HT1080 (cell line): ENCODE measurements at places on chromosomes 7 and 10. TPM values are rescaled to one million over a fixed set of nuclear protein-coding genes. Genes with fewer than 3 reads are reported as not detected.

The PPRC1 gene
- 31.8 and 38.3 TPM in 2 replicates for total RNA-seq

The AMPH gene
- 1.3 and 2.3 TPM in 2 replicates for total RNA-seq

The MALRD1 gene
- not detected in 2 replicates for total RNA-seq

The CFAP70 gene
- total RNA-seq = 0.03 and 0.43 TPM in 2 replicates

The CARD11 gene
- 0.17 and 0.43 TPM in 2 replicates for total RNA-seq

The PIK3AP1 gene
- total RNA-seq = 3.0 TPM in 2 replicates

The PARD3 gene
- total RNA-seq = 52.3 and 55.3 TPM in 2 replicates

The CNPY4 gene
- total RNA-seq = 11.8 and 12.0 TPM in 2 replicates

The CRHR2 gene
- not detected in 2 replicates for total RNA-seq

The SP4 gene
- 5.1 and 5.7 TPM in 2 replicates for total RNA-seq

The UCMA gene
- total RNA-seq = not detected in 2 replicates

The CALML5 gene
- 1.4 TPM in 1 of 2 replicates, not detected in the other for total RNA-seq

The SEMA3D gene
- total RNA-seq = 1.2 and 1.5 TPM in 2 replicates

The DOCK4 gene
- 36.6 and 46.6 TPM in 2 replicates for total RNA-seq

The C10orf95 gene
- total RNA-seq = 0.37 TPM in 1 of 2 replicates, not detected in the other

The SLC16A12 gene
- total RNA-seq = 0.20 and 0.26 TPM in 2 replicates

The PAX4 gene
- not detected in 2 replicates for total RNA-seq

The TEX36 gene
- total RNA-seq = 0.27 TPM in 1 of 2 replicates, not detected in the other

The CFAP43 gene
- total RNA-seq = not detected in 2 replicates

The WDFY4 gene
- 0.67 and 0.69 TPM in 2 replicates for total RNA-seq

The STEAP2 gene
- total RNA-seq = 6.7 and 8.6 TPM in 2 replicates

The MRC1 gene
- total RNA-seq = 0.03 TPM in 1 of 2 replicates, not detected in the other

The AKR1C3 gene
- total RNA-seq = 5.1 and 11.0 TPM in 2 replicates

The CDNF gene
- 0.10 and 0.77 TPM in 2 replicates for total RNA-seq

The AS3MT gene
- total RNA-seq = 0.14 TPM in 1 of 2 replicates, not detected in the other

The CLRN3 gene
- not detected in 2 replicates for total RNA-seq

The LRIT1 gene
- total RNA-seq = not detected in 2 replicates

The NPFFR1 gene
- not detected in 2 replicates for total RNA-seq

The FRMPD2 gene
- total RNA-seq = not detected in 2 replicates

The TAS2R41 gene
- not detected in 2 replicates for total RNA-seq

The SLC13A4 gene
- not detected in 2 replicates for total RNA-seq

The TMEM176A gene
- not detected in 2 replicates for total RNA-seq

The CALD1 gene
- total RNA-seq = 47.7 and 57.3 TPM in 2 replicates

The FMC1 gene
- total RNA-seq = 8.1 and 13.1 TPM in 2 replicates

The IL2RA gene
- total RNA-seq = not detected in 2 replicates

The CDK1 gene
- total RNA-seq = 103 and 104 TPM in 2 replicates

The ADCYAP1R1 gene
- 0.14 and 1.4 TPM in 2 replicates for total RNA-seq

The CYP3A7 gene
- 0.32 and 0.50 TPM in 2 replicates for total RNA-seq

The TCAF2 gene
- total RNA-seq = 3.1 and 3.3 TPM in 2 replicates

The XRCC2 gene
- total RNA-seq = 10.5 and 10.9 TPM in 2 replicates
